ENCODE measurements at places on chromosomes 6 and 20. TPM values are rescaled to one million over a fixed set of nuclear protein-coding genes. Genes with fewer than 3 reads are reported as not detected.

DNA sequence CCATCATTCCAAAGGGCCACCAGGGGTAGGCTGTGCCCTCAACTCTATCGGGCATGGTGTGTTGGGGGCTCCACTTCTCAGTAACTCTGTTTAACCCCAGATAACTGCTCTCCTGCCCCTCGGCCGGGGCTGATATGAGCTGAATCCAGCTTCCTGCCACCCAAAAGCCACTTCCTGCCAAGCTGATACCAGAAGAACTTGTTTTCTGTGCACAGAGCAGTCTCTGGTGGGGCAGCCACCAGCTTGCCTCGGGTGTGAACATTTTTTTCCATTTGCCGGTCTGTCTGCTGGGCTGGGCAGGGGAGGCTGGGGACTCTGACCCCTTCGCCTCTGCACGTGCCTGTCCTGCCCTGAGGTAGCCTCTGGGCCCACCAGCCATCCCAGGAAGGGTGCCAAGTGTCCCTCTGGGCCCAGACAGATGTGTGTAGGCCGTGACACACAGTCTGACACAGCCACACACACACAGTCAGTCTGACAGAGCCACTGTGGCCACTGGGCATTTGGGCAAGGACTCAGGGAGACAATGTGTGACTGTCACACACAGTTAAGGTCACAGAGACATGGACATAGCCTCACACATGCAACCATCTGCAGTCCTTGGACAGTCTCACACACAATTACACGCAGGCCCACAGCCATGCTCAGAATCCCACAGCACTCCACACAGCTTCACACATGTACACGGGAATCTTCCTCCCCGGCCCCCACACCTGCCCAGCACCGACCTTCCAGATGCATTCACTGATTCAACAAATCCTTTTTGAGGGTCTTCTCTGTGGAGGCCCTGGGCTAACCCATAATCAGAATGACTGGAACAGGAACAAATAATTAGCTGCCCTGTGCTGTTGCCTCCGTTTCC is 45.1 kb downstream of the NOL4L start:
- no peak overlapping the region for H3K27ac ChIP-seq
- no peaks in the 10 kb centered on the region for H3K27me3 ChIP-seq
- peaks cover 66% of the 10 kb centered on the region for H3K4me1 ChIP-seq
- no peak overlapping the region for H3K4me3 ChIP-seq
- peaks cover 7% of the 10 kb centered on the region for H3K36me3 ChIP-seq
- no peak for DNase-seq

Gene FAXC
- polyA plus RNA-seq: 51.9 TPM

Gene LHFPL5
- polyA plus RNA-seq: 2.0 TPM

DNA sequence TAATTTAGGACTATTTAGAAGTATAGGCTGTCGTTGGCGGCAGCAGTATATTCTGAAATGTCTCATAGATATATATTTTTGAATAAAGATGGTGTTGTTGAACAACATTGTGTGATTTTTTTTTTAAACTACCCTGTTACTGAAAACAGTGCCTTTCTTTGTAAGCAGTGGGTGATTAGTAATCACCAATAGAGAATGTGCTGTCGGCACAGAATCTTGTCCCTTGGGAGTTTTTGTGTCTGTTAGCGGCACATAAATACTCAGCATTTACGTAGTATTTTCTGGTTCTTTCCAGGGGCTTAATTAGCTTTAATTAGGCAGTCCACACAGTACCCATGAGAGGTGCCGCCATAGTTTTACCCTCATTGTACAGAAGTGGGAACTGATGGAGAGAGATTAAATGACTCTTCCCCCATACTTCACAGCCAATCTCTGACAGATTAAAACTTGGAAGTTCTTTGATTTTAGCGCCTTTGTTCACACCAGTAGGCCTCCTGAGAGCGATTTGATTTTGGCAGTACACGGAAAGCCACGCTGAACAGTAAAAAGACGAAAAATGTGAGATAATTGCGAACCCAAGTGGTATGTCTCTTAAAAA is 58.8 kb downstream of the RPRD1B start:
- DNase-seq: no peak
- peak overlapping the region; percentile 1 for H3K27ac ChIP-seq
- H3K4me1 ChIP-seq: peaks cover 9% of the 10 kb centered on the region
- H3K27me3 ChIP-seq: no peaks in the 10 kb centered on the region
- H3K4me3 ChIP-seq: no peak overlapping the region
- peaks cover 28% of the 10 kb centered on the region for H3K36me3 ChIP-seq

DNA sequence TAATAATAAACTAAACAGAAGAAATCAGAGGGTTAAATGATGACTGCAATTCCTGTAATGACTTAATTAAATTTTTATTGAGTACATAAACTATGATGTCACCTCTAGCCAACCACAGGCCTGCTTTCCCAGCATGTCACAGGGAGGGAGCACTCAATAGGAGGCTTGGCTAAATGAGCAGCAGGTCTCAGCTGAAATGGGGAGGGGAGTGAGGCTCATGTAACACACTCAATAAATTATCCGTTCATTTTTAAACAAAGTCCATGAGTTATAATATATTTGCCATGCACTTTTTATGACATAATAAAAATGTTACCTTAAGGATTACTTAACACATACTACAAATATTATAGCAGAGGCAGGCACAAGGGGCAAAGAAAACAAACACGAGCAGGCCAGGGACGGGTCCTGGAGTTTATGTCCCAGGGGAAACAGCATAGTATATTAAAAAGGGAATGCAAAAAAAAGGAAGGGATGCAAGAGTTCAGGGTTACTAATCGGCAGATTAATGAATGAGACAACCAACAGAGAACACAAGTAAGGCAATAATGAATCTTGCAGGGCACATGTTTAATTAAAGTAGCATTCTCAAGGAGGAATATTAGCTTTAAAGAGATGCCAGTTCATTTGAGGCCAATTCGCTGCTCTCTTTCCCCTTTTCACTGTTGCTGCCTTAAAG is 27.1 kb upstream of the FAM83C start:
- no peak for DNase-seq
- H3K27me3 ChIP-seq: no peaks in the 10 kb centered on the region
- peaks cover 3% of the 10 kb centered on the region for H3K36me3 ChIP-seq
- H3K27ac ChIP-seq: peak overlapping the region; percentile 15
- H3K4me3 ChIP-seq: no peak overlapping the region

- no peak overlapping the region for H3K4me3 ChIP-seq
- peaks cover 22% of the 10 kb centered on the region for H3K36me3 ChIP-seq
- no peak for DNase-seq
- no peaks in the 10 kb centered on the region for H3K27me3 ChIP-seq
- no peaks in the 10 kb centered on the region for H3K4me1 ChIP-seq
These were observed 16.7 kb upstream of the SGK2 start for GRCh38 chr20:43542161-43542560.

GRCh38 chr20:58690396-58691135 is 2.0 kb upstream of the NPEPL1 start:
- no peak overlapping the region for H3K4me3 ChIP-seq
- peaks cover 26% of the 10 kb centered on the region for H3K4me1 ChIP-seq
- DNase-seq: no peak
- peaks cover 29% of the 10 kb centered on the region for H3K36me3 ChIP-seq

Gene HAO1
- polyA plus RNA-seq: not detected

Gene SLC22A7
- 2.2 TPM for polyA plus RNA-seq

- no peaks in the 10 kb centered on the region for H3K27me3 ChIP-seq
- H3K4me3 ChIP-seq: no peak overlapping the region
- H3K36me3 ChIP-seq: no peaks in the 10 kb centered on the region
- H3K4me1 ChIP-seq: no peaks in the 10 kb centered on the region
- DNase-seq: no peak
These were observed 71.0 kb upstream of the SPACA1 start for GRCh38 chr6:87976616-87977015.

Gene LST1
- polyA plus RNA-seq: 12.6 TPM

Gene PSORS1C2
- polyA plus RNA-seq: not detected

Gene TMEM151B
- polyA plus RNA-seq: 51.1 TPM

DNA sequence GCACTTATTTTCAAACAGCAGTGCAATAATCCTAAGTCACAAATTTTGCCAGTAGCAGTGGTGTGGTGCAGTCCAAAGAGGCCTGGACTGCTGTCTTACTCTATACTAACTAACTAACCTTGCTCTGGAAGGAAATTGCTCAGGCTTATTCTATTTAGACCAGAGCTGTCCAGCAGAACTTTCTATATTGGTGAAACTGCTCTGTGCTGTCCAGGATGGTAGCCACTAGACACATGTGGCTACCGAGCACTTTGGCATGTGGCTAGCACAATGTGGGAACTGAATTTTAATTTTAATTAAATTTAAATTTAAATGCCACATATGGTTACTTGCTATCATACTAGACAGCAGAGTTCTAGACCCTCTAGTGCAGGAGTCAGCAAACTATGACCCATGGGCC is 27.1 kb upstream of the FBXO9 start:
- H3K36me3 ChIP-seq: peaks cover 25% of the 10 kb centered on the region
- DNase-seq: no peak
- H3K27ac ChIP-seq: no peak overlapping the region
- no peak overlapping the region for H3K4me3 ChIP-seq

Gene RNF8
- polyA plus RNA-seq: 31.0 TPM

Gene ABHD16B
- not detected for polyA plus RNA-seq

DNA sequence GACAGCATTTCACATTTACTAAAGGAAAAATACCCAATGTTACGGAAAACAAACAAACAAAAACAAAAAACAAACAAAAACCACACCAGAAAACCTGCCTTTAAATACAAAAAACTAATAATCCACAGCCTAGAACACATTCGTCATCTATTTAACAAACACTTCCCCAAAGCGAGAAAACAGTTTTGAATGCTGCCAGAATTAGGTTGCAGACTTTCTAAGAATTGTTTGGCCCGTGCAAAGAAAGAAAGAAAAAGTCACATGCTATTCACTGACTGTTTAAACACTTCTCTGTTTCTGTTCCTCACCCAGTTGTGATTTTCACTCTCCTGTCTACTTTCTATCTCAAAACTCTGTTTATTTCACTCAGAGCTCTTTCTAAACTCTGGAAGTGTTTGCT is 52.5 kb downstream of the BCAS1 start:
- no peak overlapping the region for H3K27ac ChIP-seq
- H3K36me3 ChIP-seq: no peaks in the 10 kb centered on the region
- no peaks in the 10 kb centered on the region for H3K4me1 ChIP-seq
- no peak for DNase-seq

Gene F13A1
- polyA plus RNA-seq: 8.7 TPM

DNA sequence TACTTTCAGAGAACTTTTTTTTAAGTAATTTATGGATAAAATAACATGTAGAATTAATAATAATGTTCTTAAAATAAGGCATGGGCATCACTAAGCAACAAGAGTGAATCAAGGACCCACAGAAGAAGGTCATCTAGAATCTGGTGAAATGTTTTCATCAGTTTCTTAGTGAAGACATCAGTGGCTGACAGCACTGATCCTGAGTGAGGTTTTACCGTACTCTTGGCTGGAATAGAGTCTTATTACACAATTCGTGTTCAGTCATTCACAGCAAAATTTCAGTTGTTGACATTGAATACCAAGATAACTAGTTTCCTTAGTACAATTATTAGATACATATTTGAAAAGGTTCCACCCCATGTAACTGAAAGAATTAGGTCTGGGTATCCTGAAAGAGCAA is 140.4 kb downstream of the C6orf58 start:
- H3K4me3 ChIP-seq: no peak overlapping the region
- H3K27me3 ChIP-seq: no peaks in the 10 kb centered on the region
- no peak overlapping the region for H3K27ac ChIP-seq
- H3K36me3 ChIP-seq: no peaks in the 10 kb centered on the region
- DNase-seq: no peak

GRCh38 chr6:154403788-154404187 is 47.2 kb upstream of the IPCEF1 start:
- H3K27ac ChIP-seq: peak overlapping the region; percentile 73
- H3K36me3 ChIP-seq: peaks cover 8% of the 10 kb centered on the region
- H3K4me1 ChIP-seq: peaks cover 8% of the 10 kb centered on the region
- no peak overlapping the region for H3K4me3 ChIP-seq
- no peak for DNase-seq

Gene GPR6
- 0.99 TPM for polyA plus RNA-seq

Gene BMP5
- polyA plus RNA-seq: 3.2 TPM

DNA sequence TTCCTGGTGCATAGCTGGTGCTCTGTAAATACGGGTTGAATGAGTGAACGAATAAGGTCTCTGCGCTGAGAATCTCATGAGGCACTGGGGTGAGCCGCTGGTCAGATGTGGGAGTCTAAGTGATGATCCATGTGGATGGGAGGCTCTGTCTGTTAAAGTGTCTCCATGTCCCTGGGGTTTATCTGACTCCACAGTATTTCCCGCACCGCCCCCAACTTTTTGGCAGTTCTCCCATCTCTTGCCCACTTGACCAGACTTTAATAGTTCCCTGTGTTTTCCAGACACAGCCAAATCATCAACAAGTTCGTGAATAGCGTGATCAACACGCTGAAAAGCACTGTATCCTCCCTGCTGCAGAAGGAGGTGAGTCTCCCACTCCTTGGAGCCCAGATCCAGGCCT is 9.9 kb downstream of the BPIFA2 start:
- H3K36me3 ChIP-seq: no peaks in the 10 kb centered on the region
- no peak overlapping the region for H3K4me3 ChIP-seq
- DNase-seq: no peak
- no peaks in the 10 kb centered on the region for H3K27me3 ChIP-seq
- H3K27ac ChIP-seq: no peak overlapping the region

- no peaks in the 10 kb centered on the region for H3K36me3 ChIP-seq
- H3K27ac ChIP-seq: peak overlapping the region; percentile 58
- peak; percentile 62 for DNase-seq
These were observed 5.2 kb upstream of the STMND1 start for GRCh38 chr6:17096652-17097051.

DNA sequence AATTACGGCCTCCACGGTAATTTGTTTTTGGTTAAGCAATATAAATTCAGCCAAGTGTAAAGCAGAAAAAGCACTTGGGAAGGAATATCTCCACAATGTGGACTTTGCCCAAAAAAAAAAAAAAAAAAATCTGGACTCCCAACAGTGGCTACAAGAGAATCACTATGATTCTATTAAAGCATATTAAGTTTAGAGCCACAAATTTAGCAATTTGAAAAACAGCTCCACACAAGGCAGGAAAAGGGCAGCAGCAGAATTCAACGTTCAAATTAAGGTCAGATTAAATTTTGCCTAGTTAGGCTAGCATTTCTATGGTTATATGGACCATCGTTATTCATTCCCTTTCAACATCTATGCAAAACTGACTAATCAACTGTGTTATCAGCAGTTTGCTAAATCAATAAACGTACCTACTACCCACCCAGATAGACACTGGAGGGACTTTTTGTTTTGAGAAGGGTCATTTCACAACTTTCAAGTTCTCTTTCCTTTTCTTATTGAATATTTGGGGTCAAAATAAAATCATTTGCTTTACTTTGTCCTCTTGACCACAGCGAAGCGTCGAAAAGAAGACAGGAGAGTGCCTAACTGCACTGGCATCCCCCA is 1.0 kb downstream of the MCM9 start:
- no peaks in the 10 kb centered on the region for H3K36me3 ChIP-seq
- no peak for DNase-seq
- peak overlapping the region; percentile 97 for H3K27ac ChIP-seq

- H3K4me1 ChIP-seq: no peaks in the 10 kb centered on the region
- H3K27me3 ChIP-seq: peaks cover 2% of the 10 kb centered on the region
- DNase-seq: peak; percentile 72
- peak overlapping the region; percentile 17 for H3K27ac ChIP-seq
- no peak overlapping the region for H3K4me3 ChIP-seq
These were observed 21.2 kb downstream of the CLVS2 start for GRCh38 chr6:123017104-123017682.

Measured in spinal cord (tissue), 10 donors.